ENCODE measurements at places on chromosomes 12 and 14. TPM values are rescaled to one million over a fixed set of nuclear protein-coding genes. Genes with fewer than 3 reads are reported as not detected.

KLRK1 gene
- polyA plus RNA-seq, result 562 TPM

SLC15A5 gene
- not detected for polyA plus RNA-seq

TESPA1 gene
- 104 TPM for polyA plus RNA-seq

USP15 gene
- 59.5 TPM for polyA plus RNA-seq

POTEM gene
- polyA plus RNA-seq, result not detected

CYP27B1 gene
- polyA plus RNA-seq, result 0.52 TPM

TAS2R31 gene
- polyA plus RNA-seq, result not detected

TROAP gene
- 0.79 TPM for polyA plus RNA-seq

WSCD2 gene
- 0.39 TPM for polyA plus RNA-seq

PTPRO gene
- 0.47 TPM for polyA plus RNA-seq

GLS2 gene
- polyA plus RNA-seq, result 3.2 TPM

OXA1L gene
- polyA plus RNA-seq, result 57.3 TPM

LBHD2 gene
- not detected for polyA plus RNA-seq

KIF5A gene
- polyA plus RNA-seq, result 0.12 TPM

KANSL2 gene
- polyA plus RNA-seq, result 34.3 TPM

COCH gene
- polyA plus RNA-seq, result 0.33 TPM

LYSET gene
- polyA plus RNA-seq, result 37.9 TPM

KICS2 gene
- 7.6 TPM for polyA plus RNA-seq

UNG gene
- 37.7 TPM for polyA plus RNA-seq

APOF gene
- polyA plus RNA-seq, result not detected

KRT75 gene
- not detected for polyA plus RNA-seq

TPPP2 gene
- polyA plus RNA-seq, result not detected

TSHR gene
- not detected for polyA plus RNA-seq

NAV3 gene
- polyA plus RNA-seq, result not detected

MANSC4 gene
- not detected for polyA plus RNA-seq

PLCZ1 gene
- not detected for polyA plus RNA-seq

EMC9 gene
- polyA plus RNA-seq, result 15.0 TPM

SPTB gene
- polyA plus RNA-seq, result 0.09 TPM

PRH2 gene
- not detected for polyA plus RNA-seq

EML5 gene
- 0.86 TPM for polyA plus RNA-seq

KLRC1 gene
- polyA plus RNA-seq, result 65.1 TPM

KRT77 gene
- not detected for polyA plus RNA-seq

AVPR1A gene
- polyA plus RNA-seq, result not detected

SERPINA10 gene
- polyA plus RNA-seq, result not detected

FLRT2 gene
- not detected for polyA plus RNA-seq

PTCSC3 gene
- polyA plus RNA-seq, result not detected

RIMBP2 gene
- not detected for polyA plus RNA-seq

PLEKHD1 gene
- 0.06 TPM for polyA plus RNA-seq

SLC17A8 gene
- polyA plus RNA-seq, result not detected

PLEKHH1 gene
- not detected for polyA plus RNA-seq

CD69 gene
- 253 TPM for polyA plus RNA-seq

TRAF3 gene
- 16.3 TPM for polyA plus RNA-seq

NPFF gene
- not detected for polyA plus RNA-seq

TDRD9 gene
- polyA plus RNA-seq, result 1.3 TPM

KLRC4 gene
- polyA plus RNA-seq, result 3.4 TPM

All from CD8-positive, alpha-beta memory T cell (primary cell).